GDM1 (cell line): ENCODE measurements at places on chromosomes 6 and 20.

- DNase-seq, result no peak
Observed at GRCh38 chr6:161100072-161100471, 108.5 kb downstream of the MAP3K4 start.

DNA sequence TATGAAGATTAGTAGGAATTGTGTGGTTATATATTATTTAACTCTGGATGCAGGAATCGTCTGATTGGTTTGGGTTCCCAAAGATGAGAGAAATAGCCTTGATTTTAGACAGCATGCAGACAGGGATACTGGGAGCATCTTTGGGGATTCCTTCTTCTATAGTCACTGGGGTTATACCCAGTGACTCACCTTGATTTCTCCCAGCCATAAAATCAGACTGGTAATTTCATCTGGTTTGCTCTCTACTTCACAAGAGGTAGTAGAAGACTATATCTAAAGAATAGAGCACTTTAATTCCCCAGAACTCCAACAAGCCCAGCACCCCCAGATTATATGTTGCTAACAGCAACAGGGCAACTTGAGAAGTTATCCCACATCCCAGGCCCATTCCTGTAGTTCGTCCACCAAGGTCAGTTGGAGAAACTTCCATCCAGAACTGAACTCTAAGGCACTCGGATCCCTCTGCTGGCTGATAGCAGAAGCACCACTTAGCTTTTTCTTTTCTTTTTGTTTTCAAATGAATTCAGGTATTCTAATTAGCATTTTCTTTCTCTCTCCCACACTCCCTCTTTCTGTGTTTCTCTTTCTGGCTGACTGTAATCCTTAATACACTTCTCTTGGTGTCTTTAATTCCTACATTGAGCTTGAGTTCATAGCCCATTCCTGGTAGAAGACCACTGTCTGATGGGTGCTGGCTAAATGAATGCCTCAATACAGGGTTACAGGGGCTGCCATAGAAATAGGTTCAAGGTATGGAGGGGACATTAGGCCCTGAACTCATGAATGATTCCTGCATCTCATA is 20.4 kb upstream of the EFHC1 start:
- DNase-seq, result peak; percentile 6

- DNase-seq, result no peak
Observed at GRCh38 chr6:20866935-20867703, 332.9 kb downstream of the CDKAL1 start.

GRCh38 chr6:119655124-119655523 is 305.6 kb upstream of the MAN1A1 start:
- DNase-seq, result no peak

DNA sequence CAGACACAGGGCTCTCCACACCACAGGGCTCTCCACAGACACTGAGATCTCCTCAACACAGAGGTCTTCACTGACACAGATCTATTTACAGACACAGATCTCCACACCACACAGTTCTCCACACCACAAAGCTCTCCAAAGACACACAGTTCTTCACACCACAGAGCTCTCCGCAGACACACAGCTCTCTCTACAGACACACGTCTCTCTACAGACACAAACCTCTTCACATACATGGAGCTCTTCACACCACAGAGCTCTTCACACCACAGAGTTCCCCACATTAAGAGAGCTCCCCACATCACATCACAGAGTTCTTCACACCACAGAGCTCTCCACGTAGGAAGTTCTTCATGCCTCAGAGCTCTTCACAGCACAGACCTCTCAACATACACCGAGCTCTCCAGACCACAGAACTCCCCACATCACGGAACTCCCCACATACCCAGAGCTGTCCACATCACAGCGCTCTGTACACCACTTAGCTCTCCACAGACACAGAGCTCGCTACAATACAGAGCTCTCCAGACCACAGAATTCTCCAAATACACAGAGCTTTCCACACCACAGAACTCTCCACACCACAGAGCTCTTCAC is 53.9 kb downstream of the ERMARD start:
- no peak for DNase-seq

GRCh38 chr6:149229096-149229495 is 88.4 kb upstream of the TAB2 start:
- no peak for DNase-seq

DNA sequence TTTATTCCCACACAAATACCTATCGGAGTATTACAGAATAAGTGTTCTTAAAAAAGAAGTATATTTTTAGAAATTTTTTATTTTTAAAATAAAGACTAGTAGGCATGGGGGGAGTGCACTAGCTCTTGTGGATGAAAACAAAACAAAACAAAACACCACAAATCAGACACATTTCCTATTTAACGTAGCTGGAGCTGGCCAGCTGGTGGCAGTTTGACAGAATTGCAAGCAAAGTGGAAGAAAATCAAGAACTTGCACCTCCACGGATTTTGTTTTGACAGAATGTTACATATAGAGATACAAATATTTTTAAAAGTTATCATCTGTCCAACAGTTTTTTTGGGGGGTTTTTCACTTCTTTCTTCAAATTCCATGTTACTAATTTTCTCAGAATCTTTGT is 63.6 kb upstream of the SNRPB2 start:
- DNase-seq, result no peak

GRCh38 chr6:65566117-65566516 is 140.9 kb downstream of the EYS start:
- no peak for DNase-seq

- DNase-seq, result no peak
Observed at GRCh38 chr6:112100561-112100960, 13.2 kb downstream of the FAM229B start.

DNA sequence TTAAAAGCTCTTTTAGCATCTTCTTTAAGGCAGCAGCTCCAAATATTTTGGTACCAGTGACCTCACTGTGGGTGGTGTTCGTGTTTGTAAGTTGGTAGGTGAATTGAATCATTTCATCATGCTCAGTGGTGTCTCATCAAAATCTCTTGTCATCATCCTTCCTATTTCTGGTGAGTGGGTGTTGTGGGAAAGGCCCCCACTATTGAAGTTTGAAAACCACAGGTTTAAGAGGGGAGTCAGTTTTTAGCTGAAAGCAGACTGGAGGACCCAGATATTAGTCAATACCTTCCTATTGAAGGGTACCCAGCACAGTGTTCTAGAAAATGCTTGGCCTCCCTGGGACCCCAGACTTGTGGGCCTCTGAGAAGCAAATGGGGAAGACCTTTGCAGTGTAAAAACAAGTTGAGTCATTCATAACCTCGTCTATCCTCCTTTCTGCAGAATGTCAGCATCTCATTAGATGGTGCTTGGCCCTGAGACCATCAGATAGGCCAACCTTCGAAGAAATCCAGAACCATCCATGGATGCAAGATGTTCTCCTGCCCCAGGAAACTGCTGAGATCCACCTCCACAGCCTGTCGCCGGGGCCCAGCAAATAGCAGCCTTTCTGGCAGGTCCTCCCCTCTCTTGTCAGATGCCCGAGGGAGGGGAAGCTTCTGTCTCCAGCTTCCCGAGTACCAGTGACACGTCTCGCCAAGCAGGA is 3.7 kb downstream of the PIM1 start:
- no peak for DNase-seq

- DNase-seq, result peak; percentile 64
Observed at GRCh38 chr6:141483598-141484061, 649.1 kb upstream of the GJE1 start.

- DNase-seq, result no peak
Observed at GRCh38 chr6:36455486-36456027, 12.8 kb downstream of the KCTD20 start.

- DNase-seq, result no peak
Observed at GRCh38 chr20:43188861-43189553, 699 bp downstream of the PTPRT start.

DNA sequence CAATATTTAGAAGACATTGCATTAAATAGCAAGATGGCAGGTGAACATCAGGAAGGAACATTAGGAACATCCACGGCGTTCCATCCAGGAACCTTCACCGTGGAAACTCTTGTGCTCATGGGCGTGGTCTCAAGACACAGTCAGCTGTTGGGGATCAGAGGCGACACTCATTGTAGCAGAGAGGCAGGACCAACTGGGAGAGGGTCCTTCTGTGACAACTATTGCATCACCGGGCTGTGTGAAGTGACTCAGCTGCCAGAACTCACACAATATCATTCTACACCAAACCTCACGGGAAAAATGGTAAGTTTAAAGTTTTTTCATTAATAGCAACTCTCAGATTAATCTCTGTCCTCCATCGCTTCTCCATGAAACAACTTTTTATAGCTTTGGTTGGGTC is 334.8 kb upstream of the SULF2 start:
- no peak for DNase-seq

DNA sequence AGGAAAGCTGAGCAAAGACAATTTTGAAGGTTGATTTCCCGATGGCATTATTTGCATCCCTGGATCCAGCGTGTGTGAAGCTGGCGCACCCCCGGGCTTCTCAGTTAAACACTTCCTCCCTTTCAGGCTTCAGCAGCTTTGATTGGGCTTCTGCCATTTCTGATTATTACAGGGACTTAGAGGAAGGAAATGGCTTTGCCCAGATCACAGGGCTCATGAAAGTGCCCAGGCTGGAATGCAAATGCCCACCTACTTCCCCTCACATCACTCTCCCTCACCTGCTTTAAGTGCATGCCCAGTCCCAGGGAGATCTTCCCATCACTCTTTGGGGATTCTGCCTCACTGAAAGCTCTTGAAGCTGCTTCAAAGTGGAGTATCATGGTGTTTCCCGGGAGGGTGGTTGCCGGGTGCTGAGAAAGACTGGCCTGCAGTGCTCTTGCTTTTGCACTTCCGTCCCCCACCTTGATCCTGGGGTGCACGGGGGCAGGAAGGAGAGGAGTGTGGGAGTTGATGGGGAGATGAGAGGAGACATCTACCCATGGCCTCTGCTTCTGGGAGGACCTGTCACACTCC is 28.3 kb downstream of the PHACTR3 start:
- no peak for DNase-seq

GRCh38 chr6:31796993-31797385 is 1.4 kb upstream of the VARS1 start:
- DNase-seq, result no peak

DNA sequence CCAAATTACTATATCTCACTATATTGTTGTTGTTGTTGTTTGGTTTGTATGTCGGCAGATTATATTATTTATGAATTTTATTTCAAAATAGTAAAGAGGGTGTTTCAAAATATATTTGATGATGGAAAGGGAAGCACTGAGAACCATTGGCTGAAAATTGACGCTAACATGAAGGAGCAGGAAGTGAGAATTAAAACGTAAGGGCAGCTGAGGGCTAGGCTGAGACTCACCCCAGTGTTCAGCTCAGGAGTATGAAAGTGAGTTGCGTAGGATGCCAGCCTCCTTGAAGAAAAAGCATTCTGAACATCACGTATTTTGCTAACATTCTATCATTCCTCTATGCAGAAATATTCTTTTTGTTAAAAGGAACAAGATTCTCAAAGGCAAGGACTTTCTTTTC is 10.7 kb upstream of the IPCEF1 start:
- no peak for DNase-seq
